Activated CD4-positive, CD25-positive, alpha-beta regulatory T cell treated with anti-CD3 and anti-CD28 coated beads, Interleukin-2, amount 50 U/mL, for 72 hours (primary cell): ENCODE measurements at places on chromosomes 7 and 10.

DNA sequence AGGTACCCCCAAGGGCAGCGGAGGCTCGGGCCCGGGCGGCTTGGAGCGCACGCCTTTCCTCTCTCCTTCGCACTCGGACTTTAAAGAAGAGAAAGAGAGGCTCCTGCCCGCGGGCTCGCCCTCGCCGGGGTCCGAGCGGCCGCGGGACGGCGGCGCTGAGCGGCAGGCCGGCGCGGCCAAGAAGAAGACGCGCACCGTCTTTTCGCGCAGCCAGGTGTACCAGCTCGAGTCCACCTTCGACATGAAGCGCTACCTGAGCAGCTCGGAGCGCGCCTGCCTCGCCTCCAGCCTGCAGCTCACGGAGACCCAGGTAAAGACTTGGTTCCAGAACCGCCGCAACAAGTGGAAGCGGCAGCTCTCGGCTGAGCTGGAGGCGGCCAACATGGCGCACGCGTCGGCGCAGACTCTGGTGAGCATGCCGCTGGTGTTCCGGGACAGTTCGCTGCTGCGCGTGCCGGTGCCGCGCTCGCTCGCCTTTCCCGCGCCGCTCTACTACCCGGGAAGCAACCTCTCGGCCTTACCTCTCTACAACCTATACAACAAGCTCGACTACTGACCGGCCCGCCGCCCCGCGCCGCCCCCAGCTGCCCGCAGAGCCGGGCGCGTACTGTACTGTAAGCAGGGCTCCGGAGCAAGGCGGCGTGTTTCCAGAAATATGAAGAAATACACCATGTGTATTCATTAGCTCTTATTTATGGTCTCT, 1.8 kb downstream of the HMX2 start:
- DNase-seq: peak; percentile 57

DNA sequence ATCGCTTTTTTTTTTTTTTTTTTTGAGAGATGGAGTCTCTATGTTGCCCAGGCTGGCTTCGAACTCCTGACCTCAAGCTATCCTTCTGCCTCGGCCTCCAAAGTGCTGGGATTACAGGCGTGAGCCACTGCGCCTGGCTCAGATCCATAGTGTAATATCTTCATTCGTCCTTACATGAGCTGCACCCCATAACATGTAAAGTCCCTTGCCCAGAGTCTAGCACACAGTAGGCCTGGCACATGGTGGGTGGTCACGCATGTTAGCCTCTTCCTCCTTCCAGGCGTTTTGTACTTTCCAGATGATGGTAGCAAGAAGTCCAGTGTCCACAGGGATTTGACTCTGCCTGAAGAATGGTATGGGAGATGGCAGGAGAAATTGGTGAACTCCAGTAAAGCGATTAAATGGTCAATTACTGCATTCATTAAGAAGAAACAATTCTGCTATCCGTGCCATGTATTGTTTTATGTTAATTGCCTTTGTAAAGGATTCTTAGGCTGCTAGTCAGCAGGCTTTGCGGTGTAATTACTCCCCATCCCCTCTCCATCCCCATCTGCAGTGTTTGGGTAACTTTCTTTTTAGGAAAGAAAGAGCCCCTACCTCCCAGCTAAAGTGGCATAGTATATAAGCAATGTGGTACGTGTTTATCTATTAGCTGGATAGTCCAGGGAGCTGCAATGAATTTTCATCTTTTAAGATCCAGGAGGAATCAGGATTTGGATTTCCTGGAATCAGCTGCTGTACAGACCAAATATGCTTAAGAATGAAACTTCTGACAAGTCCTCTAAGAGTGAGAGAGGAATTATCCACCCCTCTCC, 1.2 kb downstream of the TPST1 start:
- DNase-seq: no peak

DNA sequence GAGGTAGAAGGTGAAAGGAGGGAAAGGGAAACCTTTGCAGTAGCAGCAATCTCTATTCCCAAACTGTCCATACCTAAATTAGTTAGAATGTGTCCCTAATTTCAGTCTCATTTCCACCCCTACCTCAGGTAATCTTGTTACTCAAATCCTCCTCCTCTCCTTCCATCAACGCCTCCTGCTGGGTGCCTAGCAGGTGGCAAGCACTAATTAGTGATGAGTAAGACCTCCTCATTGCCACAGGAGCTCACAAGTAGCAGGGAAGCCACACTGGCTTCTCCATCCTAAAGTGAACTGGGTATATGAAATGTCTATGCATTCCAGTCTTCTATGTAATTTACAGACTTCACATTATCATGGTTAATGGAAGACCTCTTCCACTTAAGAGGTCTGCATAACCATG, 25.7 kb upstream of the FAM133B start:
- DNase-seq: no peak

GRCh38 chr10:14554491-14555205, 220.0 kb downstream of the FAM107B start:
- no peak for DNase-seq

DNA sequence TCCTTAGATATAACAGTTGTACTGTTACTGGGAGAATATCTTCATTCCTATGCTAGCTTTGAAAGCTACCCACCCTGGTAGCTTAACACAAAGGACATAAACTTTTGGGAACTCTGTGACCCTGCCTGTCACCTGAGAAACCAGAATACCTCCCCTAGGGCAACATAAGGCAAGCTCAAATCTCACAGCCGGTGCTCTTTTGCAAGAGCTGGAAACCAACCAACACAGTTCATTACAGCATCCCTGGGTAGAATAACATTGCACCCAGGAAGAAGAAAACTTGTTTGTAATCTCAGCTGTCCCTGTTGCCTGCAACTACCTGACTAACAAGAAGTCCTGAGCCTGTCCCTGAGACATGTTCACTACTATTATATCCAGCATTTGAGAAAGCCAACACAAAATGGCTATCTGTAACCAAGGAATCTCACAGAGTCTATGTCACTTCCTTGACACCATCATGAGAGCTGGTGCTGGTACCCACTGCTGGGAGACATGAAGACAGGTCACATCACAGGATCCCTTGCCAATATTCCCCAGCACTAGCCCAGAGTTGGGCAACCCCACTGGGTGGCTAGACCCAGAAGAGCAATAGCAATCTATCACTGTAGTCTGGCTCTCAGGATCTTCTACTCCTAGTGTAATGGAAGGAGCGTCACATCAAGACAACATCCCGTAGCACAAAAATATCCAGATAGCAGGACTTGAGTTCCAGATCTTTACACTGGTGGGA, 31.3 kb downstream of the AKR1C3 start:
- DNase-seq: no peak

DNA sequence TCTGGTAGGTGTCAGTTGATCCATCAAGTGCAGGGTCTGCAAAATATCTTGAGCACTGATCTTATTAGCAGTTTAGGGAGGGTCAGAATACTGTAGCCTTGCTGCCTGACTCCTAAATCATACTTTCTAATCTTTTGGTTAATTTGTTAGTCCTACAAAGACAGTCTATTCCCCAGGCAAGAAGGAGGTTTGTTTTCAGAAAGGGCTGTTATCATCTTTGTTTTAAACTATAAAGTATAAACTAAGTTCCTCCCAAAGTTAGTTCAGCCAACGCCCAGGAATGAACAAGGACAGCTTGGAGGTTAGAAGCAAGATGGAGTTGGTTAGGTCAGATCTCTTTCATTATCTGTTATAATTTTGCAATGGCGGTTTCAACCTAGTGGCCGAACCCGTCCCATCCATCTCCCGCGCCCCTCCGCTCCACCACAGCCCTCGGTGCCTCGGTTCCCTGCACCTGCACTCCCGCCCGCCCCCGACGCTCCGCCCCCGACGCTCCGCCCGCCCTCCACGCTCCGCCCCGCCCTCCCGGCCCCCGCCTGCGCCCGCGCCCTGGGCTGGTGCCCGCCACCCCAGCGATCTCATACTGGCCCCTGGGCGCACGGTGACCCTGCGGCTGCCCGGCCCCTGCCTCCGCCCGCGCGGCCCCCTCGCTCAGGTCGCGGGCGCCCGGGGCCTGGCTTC, at the start of gene ADCK2:
ADCK2 (plus strand) TSS at position 564 of the 681 bp plus-strand sequence. CDS start 386 bp downstream, outside the sequence.
- DNase-seq: peak; percentile 70

GRCh38 chr10:31940839-31941653, 12.4 kb upstream of the ARHGAP12 start:
- DNase-seq: no peak

GRCh38 chr10:98266647-98267046, 1.3 kb downstream of the LOXL4 start:
- no peak for DNase-seq

- no peak for DNase-seq
Observed at GRCh38 chr10:14541379-14541778, 210.7 kb upstream of the FRMD4A start.

DNA sequence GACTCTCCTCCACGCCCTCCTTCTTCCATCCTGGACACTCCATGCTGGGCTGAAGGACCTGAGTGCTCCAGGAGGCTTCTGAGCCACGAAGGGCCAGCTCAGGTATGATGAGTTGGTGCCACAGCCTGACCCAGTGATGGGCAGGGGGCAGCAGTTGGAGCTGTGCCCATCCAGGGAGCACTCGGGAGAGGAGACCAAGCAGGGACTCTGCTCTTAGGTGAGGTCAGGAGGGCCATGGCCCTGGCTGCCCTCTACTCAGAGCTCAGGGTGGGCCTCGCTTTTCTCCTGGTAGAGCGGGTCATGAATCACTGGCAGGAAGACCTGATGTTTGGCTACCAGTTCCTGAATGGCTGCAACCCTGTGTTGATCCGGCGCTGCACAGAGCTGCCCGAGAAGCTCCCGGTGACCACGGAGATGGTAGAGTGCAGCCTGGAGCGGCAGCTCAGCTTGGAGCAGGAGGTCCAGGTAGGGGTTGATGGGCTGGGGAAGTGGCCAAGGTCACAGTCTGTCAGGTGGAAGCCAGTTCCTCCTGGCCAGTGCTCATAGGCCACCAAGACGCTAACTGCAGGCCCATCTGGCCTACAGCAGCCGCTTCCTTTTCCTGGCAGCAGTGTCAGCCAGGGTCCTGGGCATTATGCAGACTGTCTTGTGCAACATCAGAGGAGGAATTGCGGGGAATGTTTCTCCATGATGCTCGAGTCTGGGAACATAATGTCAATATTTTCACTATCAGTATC, 50.8 kb downstream of the ALOX5 start:
- no peak for DNase-seq

DNA sequence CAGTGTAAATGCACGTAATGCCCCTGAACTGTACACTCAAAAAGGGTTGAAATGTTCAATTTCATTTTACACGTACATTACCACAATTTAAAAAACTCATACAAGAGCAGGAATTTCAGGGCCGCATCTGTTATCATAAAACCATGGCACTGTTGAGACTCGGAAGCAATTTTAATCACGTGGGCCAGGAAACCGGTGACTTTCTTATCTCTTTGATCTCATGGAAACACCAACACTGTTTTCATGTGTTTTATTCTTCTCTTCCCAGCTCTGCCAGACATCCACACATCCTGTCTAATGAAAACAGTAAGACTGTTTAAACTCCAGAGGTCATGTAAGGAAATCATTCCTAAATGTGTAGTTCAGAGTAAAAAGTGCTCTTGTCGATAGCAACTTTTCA, 35.9 kb downstream of the PTPRE start:
- DNase-seq: no peak

- no peak for DNase-seq
Observed at GRCh38 chr7:107461938-107462533, 7.8 kb upstream of the GPR22 start.

- no peak for DNase-seq
Observed at GRCh38 chr10:1467334-1468076, 269.8 kb downstream of the ADARB2 start.

- DNase-seq: no peak
Observed at GRCh38 chr7:37211097-37211880, 237.4 kb downstream of the ELMO1 start.

- DNase-seq: peak; percentile 22
Observed at GRCh38 chr7:157500171-157500960, 163.6 kb downstream of the DNAJB6 start.

DNA sequence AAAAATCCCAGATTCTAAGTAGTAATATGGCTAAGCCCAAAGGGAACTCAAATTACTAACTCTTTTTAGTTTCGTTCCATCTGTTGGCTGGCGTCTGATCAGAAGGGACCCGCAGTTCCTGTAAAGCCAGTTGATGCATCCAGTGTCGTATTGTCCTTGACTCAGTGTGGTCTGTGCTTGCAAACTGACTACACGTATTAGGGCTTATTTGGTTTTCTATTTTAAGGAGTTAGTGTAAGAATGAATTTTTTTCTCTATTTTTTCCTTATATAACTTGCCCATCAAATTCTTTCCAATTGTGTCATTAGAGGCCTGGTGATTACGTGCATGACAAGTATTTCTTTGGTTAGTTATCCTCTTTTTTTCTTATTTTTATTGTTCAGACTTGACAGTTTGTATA, 9.7 kb downstream of the ABCA13 start:
- no peak for DNase-seq

DNA sequence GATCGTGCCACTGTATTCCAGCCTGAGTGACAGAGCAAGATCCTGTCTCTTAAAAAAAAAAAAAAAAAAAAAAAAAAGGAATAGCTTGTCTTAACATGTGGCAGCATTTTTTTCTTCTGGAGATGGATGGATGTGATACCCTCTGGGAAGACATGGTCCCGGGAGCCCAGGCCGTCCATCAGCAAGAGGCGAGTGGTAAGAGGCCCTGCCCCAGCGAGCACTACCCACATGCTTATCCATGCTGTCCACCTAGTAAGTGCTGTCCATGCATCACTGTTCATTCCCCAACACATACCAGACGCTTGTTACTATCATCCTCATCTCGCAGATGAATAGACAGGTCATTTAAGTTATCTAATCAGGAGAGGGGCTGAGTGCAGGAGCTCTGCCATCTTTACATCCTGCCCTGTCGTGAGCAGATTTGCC, 12.9 kb downstream of the ATP6V1F start:
- DNase-seq: no peak

DNA sequence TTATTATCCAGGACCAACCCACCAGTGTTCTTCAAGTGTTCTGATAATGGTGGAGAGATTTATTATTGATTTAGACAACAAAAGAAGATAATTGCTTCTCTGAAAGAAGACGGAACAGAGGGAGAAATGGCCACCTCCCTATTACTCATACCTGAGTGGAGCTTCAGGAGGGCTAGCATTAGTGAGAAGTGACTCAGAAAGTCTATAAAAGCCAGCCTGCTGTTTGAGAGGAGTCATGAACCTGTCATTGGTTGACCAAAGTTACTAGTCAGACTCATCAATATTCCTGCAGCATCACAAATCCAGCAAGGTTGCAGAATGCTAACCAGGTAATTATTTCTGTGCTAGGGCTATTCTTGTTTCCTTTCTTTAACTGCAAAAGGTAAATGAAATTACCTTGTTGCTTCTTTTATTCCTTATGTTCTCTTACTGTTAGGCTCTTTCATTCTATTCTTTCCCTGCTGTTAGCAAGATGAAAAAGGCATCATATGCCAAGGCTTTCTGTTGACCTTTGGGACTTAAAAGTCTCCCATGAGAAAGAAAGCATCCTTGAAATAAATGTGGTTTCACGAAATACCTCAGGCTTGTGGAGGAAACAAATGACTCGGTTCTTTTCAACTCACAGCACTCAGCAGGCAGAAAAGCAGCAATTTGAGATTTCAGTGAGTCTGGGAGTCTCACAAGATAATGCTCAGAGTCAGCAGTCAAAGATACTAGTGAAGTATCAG, 256.4 kb upstream of the PHYHIPL start:
- no peak for DNase-seq
